ENCODE measurements at places on chromosomes 3 and 15.

DNA sequence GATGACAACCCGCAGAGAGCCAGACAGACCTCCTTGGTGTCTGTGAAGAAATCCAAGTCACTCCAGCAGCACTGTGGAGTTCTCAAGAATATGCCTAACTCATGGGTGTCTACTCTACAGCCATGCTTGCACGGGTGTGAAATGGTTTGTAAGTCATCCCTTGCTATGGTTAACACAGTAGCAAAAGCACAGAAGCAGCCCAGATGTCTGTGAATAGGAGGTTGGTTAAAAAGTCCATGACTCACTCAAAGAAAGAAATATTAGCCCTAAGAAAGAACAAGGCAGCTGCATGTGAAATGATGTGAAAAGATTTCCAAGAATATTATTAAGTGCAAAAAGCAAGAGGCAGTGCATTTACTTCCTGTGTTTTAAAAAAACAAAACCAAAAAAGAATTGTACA is 12.1 kb upstream of the LIMD1 start:
- peak; percentile 72 for DNase-seq

DNA sequence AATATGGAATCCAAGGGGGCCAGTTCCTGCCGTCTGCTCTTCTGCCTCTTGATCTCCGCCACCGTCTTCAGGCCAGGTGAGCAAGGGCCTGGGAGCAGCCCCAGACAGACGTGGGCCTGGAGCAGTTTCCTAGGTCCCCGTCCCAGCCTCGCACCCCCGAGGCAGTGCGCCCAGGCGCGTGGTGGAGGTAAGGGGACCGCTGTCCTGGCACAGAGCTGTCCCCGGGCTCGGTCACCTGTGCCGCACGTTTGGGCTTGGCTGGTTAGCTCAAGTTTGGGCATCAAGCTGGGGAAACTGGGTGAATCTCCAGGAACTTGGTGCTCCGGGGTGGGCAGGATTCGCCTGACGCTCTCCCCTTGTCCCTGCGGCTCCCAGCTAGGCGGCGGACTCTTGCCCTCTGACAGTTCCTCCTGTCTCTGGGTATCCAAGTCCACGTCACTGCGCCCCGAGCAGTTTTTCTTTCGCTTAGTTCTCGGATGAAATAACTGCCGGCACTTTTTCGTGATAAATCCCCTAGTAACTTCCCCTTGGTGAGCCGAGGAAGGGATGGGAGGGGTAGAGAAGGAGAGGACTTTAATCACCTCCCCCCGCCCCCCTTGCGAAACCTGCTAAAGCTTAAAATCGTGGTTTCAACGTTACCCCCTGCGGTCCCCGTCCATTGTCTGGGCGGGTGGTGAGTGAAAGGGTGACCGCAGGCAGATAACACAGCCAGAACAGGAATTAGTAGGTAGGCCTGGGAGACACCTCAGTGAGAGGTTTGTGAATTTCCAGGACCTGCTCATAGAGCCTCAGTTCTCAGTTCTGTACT is 901 bp downstream of the ALCAM start:
- DNase-seq, result peak; percentile 42

DNA sequence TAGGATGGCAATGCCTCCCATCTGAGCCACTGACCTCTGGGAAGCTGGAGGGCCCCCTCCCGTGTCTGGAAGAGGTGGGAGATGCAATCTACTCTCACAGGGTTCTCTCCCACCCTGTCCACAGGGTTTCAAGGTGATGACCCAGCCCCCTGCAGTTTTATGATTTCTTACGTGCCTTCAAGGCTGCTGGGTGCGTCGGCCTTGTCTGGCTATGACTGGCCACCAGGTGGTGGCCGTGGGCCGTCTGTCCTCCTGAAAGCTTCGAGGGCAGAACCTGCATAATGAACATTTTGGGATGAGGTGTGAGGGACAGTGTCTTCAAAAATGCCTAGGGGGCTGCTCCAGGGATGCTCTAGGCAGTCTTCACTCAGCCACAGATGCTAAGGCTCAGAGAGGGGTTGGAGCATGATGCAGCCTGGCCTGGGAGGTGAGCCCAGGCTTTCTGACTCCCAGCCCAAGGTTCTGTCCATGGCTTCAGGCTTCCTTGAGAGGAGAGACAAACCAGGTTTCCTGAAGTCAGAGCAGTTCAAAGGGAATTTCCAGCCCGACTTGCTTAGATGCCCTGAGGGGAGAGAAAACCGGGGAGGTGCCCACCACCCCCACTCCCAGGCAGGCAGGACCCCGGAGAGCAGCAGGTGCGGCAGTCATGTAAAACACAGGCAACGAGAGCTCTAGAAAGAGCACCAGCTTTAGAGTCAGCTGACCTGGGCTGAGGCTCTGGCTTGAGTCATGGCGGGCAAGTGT is 18.7 kb downstream of the ISG20 start:
- peak; percentile 86 for DNase-seq

GRCh38 chr15:90316139-90316538 is 35.9 kb upstream of the ZNF774 start:
- no peak for DNase-seq

DNA sequence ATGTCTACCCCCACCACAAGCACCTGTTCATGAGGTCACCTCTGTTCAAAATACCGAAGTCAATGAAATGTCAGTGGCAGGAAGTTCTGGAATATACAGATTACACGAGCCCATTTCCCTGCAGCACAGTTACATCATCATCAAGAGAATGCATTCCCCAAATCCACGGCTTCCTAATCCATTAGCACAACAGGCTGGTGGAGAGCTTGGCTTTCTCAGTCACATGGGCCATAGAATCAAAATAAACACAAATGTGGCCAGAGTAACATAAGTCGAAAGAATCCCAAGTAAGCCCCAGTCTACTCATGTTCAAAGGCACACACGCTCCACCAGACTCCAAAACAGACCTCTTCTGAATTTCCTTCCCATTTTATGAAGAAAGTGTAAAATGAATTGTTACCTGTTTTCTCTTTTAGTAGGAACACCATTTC is 419.3 kb downstream of the MAGI1 start:
- no peak for DNase-seq

Measured in AG20443 (cell line).